ENCODE measurements at places on chromosomes 7 and 10.
A peak's percentile ranks its signal among the peaks of the same experiment; 100 is the strongest.

- no peak for DNase-seq
These were observed 187.5 kb downstream of the CELF2 start for GRCh38 chr10:11205030-11205772.

DNA sequence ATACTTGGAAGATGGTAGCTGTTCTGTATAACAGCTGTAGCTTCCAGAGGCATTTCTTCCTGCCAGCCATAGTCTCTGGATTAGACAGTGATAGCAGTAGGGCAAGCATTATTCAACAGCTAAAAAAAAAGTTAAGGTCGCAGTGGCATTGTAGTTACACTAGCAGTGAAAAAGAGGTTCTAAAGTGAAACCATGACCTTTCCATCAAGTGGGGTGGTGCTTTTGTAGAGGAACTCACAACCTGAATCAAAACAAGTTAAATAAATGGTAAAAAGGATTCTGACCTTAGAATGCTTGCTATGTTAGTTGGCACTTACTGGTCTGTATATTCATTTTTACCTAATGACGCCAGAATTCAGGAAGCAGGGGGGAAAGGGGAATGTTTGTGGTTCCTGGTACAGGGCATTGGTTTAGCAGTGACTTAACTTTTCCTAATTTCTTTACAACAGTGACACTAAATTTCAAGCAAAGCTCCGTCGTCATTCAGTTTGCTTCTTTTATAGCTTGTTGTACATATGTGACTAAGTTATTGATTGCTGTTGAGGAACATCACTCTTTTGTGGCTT lies 55.0 kb downstream of the GBF1 start:
- DNase-seq, result no peak

DNA sequence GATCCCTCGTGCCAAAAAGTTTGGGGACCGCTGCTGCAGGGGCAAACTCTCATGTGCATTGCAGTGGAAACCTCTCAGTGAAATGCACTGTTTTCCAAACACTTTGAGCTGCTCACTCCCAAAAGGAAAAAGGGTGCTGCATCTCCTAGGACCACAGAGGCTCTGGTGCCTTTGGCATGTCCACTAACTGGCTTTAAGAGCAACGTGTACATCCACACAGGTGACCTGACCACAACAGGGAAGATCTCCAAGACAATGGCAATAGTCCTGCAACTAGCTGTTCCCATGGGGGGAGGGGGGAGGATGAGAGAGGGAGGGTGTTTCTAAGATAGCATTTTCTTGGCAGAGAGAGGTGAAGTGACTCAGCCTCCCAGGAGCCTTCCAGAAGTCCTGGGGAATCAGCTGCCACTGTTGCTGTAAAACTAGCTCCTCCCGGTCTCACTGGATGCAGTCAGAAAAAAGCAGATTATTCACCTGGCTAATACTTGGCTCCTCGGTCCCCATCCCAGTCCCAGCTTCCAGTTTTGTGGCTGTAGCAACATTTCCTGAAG lies 181.7 kb downstream of the HECW1 start:
- DNase-seq, result no peak

- DNase-seq, result no peak
These were observed 18.0 kb upstream of the MTURN start for GRCh38 chr7:30116771-30117170.

GRCh38 chr7:112254156-112254555 lies 47.7 kb downstream of the ZNF277 start:
- DNase-seq, result no peak

GRCh38 chr10:96586419-96587263 lies at the start of gene TM9SF3:
Gene TM9SF3, minus strand, starts transcription at chr10:96587012. Its CDS starts 177 bp downstream, at chr10:96586835.
- DNase-seq, result peak; percentile 94

DNA sequence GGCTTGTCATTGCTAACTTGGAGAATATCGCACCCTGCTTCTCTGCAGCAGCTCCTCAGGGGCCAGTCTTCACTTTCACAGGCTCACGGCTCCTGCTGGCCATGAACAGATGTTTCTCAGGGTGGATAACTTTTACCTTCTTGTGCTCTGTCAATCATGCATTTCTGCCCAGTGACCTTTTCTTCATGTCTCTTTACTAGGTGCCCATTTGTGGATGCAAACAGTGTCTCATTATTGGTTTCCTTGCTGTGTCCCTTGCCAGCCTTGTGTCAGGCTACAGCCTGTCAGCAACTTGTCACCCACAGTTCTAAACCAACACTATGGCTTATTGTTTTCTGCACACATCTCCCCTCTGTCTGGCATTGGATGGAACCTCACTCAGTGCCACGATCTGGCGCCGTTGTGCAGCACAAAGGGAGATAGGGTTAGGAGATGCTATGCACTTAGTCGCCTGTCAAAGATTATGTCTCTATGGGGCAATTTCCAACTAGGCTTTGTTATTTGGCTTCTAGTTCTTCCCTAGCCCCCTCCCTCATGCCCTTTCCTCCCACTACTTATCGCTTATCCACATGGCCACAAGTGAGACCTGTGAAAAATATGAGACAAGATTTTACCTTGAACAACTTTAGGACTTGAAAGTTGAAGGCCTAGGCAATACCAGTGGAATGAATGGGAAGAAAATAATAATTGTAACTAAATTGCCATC lies 45.7 kb upstream of the NXPH1 start:
- no peak for DNase-seq

DNA sequence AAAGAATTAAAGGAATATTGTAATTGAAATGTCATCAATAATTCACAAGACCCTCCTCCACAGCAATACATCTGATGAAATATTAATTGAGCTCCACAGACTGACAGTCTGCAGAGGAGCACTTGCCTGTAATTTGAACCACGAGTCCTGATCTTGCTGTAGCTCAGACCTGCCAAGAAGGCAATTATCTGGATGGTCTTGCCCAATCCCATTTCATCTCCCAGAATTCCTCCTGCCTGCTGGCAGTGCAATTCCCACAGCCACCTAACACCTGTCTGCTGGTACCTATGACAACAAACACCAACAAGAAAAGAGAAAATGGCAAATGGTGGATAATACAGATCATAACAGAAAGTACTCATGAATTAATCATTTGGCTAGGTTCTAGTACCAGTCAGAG lies 38.5 kb downstream of the ERCC6 start:
- DNase-seq, result no peak

DNA sequence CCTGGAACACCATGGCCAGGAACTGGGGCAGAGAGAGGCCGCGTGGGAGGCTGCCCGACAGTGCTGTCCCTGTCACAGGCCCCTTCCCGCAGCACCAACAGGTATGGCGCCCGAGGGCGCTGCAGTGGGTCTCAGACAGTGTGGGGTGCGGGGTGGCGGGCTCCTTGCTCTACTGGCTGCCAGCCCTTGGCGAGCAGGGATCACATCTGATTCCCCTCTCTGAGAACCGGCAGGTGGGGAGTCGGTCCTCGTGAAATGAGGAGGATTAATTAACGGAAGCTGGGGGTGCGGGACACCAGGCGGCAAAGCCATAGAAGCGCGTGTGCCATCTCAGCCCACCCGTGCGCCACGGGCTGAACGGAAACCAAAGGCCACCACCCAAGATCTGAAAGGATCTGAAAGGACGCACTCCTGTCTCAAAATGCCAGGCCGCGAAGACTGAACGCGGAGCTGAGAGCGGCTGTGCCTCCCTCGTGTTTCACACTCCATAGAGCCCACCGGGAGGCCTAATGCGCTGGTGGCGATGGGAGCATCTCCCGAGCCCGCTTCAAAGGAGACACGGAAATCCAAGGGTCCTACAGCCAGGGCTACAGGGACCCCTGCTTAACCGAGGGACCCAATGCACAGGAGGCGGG lies 6.8 kb downstream of the INTS1 start:
- no peak for DNase-seq

DNA sequence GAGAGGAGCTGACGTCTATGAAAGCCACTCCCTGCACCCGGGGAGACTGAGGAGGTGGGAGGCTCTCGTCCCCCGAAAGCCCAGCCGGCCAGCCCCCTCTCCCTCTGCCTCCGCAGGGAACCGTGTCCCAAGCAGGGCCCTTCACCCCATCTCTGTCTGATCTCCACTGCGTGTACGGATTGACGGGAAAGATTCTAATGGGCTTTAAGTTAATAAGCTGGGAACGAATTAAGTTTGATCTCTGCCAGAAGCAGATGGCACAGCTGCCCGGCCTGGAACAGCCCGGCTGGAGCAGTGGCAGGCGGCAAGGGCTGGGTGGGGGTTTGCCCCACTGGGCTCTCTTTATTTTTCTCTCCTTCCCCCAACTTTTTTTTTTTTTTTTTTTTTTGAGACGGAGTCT lies 6.1 kb upstream of the SLC29A4 start:
- no peak for DNase-seq

DNA sequence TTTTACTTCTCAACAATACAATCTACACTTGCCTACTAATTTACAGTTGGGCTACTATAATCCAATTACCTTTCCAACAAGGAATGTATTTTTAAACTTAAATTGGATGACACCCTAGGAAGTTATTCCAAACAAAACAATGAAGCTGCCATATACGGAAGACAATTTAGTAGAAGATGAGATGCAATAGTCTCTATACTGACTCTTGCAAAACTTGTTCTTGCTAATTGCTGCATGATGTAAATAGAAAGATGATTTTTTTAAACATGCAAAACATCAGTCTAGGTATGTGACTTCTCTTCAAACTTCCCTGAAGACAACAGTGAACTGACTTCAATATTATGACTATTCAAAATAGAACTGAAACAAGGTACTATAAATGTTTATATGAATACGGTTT lies 17.6 kb downstream of the NT5C3A start:
- DNase-seq, result no peak

- no peak for DNase-seq
These were observed 30.6 kb upstream of the WDFY4 start for GRCh38 chr10:48653944-48654698.

- DNase-seq, result no peak
These were observed 106.4 kb upstream of the CDCA7L start for GRCh38 chr7:22051886-22052673.

DNA sequence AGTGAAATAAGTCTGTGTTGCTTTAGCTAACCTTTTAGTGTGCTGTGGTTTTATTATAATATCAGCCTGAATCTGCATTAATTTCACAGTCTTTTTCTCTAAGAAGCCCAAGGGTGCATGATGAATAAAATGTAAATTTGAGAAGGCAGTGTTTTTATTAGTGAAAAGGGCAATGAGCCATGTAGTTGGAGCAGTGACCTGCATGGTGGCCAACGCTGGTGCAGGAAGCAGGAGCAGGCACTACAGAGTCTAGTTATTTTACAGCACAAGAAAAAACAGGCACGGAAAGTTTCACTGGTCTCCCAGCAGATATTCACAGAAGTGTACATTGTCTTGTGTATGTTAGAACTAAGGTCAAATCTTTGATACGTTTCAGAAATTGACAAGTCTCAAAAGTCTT lies 247.8 kb downstream of the CELF2 start:
- no peak for DNase-seq

DNA sequence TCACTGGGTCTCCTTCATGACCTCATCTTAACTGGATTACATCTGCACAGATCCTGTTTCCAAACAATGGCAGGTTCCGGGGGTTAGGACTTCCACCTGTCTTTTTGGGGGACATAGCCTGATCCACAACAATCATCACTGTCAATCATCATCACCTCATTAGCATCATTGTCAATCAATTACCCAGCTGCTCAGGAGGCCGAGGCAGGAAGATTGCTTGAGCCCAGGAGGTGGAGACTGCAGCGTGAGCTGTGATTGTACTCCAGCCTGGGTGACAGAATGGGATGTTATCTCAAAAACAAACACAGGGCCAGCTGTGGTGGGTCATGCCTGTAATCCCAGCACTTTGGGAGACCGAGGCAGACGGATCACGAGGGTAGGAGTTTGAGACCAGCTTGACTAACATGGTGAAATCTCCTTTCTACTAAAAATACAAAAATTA lies 18.7 kb downstream of the AMZ1 start:
- DNase-seq, result no peak

- DNase-seq, result no peak
These were observed 1558.1 kb upstream of the LRRTM3 start for GRCh38 chr10:65367706-65368105.

DNA sequence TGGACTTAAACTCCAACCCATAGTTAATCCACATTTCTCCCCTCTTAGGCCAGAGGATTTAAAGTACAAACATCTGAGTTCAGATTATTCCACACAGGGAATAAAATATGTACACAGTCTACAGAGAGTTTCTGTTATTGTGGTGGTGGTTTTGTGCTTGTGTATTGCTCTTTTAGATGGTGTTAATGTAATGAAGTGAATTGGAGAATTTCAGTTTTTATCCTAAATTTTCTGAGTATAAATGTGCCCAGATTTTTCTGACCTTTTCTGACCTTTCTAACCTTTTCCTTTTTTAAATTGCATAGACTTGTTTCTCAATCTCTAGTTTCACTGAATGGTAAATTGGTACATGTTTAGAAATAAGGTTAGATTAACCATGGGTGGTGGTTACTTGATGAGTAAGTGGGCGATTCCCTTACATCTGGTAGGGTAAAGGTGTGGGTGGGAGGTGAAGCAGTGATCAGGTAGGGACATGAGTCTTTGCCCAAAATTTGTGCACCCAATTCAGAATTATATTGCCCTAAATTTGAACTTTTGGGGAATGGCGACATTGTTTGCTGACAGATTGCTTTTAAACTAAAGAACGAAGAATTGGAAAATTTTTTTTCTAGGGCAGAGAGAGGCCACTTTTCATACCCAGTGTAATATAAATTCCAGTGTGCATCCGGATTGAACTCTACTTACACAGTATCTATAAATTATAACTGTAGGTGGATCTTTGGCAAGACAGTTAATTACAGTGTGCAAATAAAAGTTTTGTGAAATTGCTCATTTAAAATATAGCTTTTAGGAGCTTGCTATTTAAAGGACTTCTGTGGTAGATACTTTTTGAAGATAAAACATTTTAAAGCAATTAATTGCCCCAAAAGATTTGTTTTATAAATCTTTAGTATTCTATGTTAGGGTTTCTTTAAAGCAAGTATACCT lies 62.2 kb downstream of the ST7 start:
- no peak for DNase-seq

DNA sequence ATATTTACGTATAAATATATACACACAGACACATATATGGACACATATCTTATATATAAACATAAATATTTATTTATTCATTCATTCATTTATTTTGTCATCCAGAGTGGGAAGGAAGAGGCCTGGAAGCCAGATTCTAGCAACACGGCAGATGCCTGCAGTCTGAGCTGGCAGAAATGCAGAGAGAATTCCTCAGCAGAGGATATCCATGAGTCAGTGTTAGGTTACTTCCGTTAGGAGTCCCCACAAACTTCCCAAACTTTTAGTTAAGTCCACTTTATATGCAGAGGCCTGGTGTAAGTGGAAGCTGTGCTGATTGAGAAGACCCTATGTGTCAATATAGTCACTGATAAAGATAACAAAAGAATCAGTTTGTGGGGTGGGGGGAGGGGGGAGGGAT lies 89.6 kb downstream of the PPP1R17 start:
- DNase-seq, result no peak

DNA sequence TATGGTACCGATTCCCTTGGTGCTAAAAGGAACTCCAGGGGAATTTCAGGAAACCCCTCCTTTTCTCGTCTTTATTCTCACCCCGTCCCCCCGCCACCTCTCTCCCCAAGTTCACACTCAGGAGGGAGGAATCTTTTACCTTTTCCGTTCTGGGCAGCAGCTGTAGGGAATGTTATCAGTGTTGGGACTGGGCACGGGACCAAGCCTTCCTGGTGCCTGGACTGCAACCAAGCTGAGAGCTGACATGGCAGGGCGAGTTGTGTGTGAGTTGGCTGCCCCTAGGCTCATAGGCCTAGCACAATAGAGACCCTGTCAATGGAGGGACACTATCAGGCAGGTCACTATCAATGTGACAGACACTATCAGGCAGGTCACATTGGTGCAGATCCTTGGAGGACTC lies 121.4 kb downstream of the TCF7L2 start:
- no peak for DNase-seq
